ENCODE measurements at places on chromosomes 1 and 21.
A peak's percentile ranks its signal among the peaks of the same experiment; 100 is the strongest.

DNA sequence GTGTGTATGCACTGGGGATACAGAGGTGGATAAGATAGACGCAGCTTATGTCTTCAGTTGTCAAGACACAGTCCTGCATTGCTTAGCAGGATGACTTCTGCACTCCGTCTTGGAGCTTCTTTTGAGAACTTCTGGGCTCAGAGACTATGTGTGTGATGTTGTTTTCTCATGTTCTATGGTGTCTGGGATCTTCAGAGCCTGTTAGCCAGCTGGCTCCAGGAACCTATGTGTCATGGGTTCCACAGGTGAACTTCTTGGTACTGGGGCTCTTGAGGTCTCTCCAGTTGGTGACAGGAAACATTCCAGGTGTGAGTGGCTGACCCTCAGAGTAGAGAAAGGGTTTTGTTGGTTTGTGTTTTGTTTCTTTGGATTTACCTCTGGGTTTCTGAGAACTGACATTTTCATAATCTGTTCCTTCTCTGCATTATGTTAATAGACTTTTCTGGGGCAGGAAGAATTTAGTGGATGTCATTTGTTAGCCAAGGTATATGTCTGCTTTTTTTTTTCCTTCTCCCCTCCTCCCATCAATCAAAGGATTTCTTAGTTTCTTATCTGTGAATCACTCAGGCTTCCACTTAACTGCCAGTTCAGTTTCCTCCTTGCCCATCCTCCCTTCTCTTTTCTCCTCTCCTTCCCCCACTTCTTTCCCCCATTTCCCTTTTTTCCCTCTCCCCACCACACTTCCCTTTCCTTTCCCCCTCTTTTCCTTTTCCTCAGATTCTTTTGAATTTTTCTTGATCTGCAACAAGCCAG, 18.1 kb downstream of the FGGY start:
- H3K27me3 ChIP-seq = no peaks in the 10 kb centered on the region
- peaks cover 12% of the 10 kb centered on the region for H3K4me1 ChIP-seq
- no peaks in the 10 kb centered on the region for H3K36me3 ChIP-seq

DNA sequence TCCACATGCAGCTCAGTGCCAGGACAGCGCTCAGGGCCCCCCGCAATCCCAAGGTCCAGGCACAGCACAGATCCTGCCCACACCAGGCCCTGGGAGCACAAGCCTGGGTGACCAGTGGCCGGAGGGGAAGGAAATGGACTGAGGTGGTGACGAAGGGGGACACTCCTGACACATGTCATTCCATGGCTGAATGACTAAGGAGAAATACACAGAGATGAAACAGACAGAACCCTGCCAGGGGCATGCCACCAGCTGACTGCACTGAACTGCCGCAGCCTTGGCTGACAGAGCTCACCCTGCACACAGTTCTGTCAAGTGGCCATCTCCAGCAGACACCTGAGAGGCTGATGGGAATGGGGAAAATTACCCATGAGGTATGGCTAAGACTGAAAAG, 56.1 kb downstream of the HSF2BP start:
- H3K27me3 ChIP-seq = peaks cover 6% of the 10 kb centered on the region
- no peak overlapping the region for H3K27ac ChIP-seq
- no peak for DNase-seq
- H3K36me3 ChIP-seq = no peaks in the 10 kb centered on the region

GRCh38 chr1:38834937-38835827, 24.4 kb downstream of the RRAGC start:
- peaks cover 19% of the 10 kb centered on the region for H3K27me3 ChIP-seq
- no peak overlapping the region for H3K27ac ChIP-seq
- peak; percentile 62 for DNase-seq
- H3K4me3 ChIP-seq = no peak overlapping the region
- no peaks in the 10 kb centered on the region for H3K4me1 ChIP-seq

DNA sequence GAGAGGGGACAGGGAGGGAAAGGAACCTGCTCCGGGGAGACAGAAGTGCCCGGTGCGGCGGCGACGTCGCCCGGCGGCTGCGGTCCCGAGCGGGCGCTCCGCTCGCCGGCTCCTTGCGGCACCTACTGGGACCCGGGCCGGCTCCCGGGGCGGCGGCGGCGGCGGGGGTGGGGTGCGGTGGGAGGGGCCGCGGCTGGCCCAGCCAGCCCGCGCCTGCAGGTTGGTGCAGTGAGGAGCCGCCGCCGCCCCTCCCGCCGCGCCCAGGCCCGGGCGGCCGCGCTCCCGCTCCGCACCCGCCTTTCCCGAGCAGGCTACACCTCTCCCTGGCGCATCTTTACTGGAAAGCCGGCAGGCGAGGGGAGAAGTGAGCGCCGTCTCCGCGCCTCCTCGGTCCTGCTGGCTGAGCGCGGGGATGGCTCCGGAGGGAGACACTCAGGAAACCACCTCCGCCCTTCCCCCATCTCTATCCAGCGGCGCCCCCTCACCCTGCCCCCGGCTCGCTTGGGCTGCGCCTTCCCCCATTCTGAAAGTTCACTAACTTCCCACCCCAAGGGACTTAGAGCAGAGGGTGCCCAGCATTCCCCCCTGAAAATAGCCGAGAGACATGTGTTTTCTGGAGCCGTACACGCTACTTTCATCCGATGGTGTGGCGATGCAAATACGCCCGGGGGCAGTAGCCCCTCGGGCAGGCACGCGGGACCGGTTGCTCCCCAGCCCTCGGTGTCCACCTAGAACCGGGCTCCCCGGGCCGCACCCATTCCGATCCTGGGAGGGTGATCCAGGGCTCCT, at the start of gene PLD5:
Gene PLD5, minus strand, starts transcription at position 127 of the 789 bp plus-strand sequence.
- no peak within 1 kb of the TSS for H3K27ac ChIP-seq
- no peak for DNase-seq
- no peaks in the 10 kb centered on the region for H3K36me3 ChIP-seq

GRCh38 chr1:246631426-246631825, 65.2 kb downstream of the CNST start:
- H3K36me3 ChIP-seq = peaks cover 38% of the 10 kb centered on the region
- H3K4me3 ChIP-seq = no peak overlapping the region
- H3K4me1 ChIP-seq = peaks cover 7% of the 10 kb centered on the region
- no peak overlapping the region for H3K27ac ChIP-seq

DNA sequence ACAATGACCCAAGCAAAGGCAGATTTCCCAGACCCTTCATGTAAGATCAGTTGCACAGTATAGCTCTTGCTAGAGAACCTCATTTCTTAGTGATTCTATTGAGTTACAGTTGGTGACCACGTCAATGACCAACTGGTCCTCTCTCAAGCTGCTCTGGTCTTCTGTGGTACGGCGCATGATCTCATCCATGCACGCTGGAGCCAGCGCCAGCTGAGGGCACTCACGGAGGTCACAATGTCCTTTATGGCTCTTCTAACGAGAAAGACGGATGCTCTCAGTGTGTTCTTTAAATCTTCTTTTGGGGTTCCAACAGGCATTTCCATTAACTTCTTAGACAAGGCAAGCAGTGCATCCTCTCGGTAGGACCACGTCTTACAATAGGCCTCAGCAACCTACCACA, 22.3 kb downstream of the CEP104 start:
- no peak overlapping the region for H3K4me3 ChIP-seq
- no peak overlapping the region for H3K27ac ChIP-seq
- H3K4me1 ChIP-seq = no peaks in the 10 kb centered on the region
- DNase-seq = no peak
- peaks cover 59% of the 10 kb centered on the region for H3K36me3 ChIP-seq

- no peaks in the 10 kb centered on the region for H3K36me3 ChIP-seq
- no peaks in the 10 kb centered on the region for H3K27me3 ChIP-seq
- DNase-seq = no peak
- no peaks in the 10 kb centered on the region for H3K4me1 ChIP-seq
These were observed 681.5 kb downstream of the LRRIQ3 start for GRCh38 chr1:73516451-73516850.

- H3K36me3 ChIP-seq = no peaks in the 10 kb centered on the region
- H3K4me3 ChIP-seq = no peak overlapping the region
- no peaks in the 10 kb centered on the region for H3K4me1 ChIP-seq
- DNase-seq = no peak
- H3K27me3 ChIP-seq = peaks cover 17% of the 10 kb centered on the region
These were observed 10.4 kb downstream of the LAMB3 start for GRCh38 chr1:209641832-209642172.

GRCh38 chr1:41515131-41515678, 30.7 kb upstream of the EDN2 start:
- DNase-seq = no peak
- H3K27me3 ChIP-seq = no peaks in the 10 kb centered on the region
- peak overlapping the region; percentile 16 for H3K27ac ChIP-seq
- peaks cover 5% of the 10 kb centered on the region for H3K36me3 ChIP-seq

DNA sequence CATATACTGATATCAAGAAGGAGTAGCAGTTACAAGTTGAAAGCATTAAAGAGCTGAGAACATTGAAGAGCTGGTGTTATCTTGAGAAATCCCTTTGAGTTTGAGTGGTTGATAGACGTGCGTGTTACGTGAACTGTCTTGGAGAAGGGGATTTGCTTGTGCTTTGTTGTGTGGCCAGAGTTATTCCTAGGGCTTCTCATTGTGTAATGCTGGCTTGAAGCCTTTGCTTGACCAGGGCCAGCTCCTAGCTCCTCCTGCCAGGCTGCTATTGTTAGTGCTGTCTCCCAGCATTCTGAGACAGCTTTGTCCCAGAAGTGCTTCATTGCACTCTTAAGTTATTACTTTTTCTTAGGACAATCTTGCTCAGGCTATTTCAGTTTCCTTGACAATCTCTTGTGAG, 116.2 kb upstream of the KCNK2 start:
- H3K4me3 ChIP-seq = no peak overlapping the region
- DNase-seq = no peak
- H3K36me3 ChIP-seq = no peaks in the 10 kb centered on the region
- H3K4me1 ChIP-seq = no peaks in the 10 kb centered on the region
- peaks cover 1% of the 10 kb centered on the region for H3K27me3 ChIP-seq

DNA sequence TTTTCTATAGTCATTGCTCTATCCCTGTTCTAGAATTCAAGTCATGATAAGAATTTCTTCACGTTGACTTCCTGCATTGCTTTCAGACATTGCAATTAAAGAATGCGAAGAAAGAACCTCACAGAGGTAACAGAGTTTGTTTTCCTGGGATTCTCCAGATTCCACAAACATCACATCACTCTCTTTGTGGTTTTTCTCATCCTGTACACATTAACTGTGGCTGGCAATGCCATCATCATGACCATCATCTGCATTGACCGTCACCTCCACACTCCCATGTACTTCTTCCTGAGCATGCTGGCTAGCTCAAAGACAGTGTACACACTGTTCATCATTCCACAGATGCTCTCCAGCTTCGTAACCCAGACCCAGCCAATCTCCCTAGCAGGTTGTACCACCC, 10.6 kb downstream of the APCS start:
- no peak overlapping the region for H3K4me3 ChIP-seq
- H3K27me3 ChIP-seq = peaks cover 3% of the 10 kb centered on the region
- no peak for DNase-seq
- H3K4me1 ChIP-seq = no peaks in the 10 kb centered on the region
- no peak overlapping the region for H3K27ac ChIP-seq

DNA sequence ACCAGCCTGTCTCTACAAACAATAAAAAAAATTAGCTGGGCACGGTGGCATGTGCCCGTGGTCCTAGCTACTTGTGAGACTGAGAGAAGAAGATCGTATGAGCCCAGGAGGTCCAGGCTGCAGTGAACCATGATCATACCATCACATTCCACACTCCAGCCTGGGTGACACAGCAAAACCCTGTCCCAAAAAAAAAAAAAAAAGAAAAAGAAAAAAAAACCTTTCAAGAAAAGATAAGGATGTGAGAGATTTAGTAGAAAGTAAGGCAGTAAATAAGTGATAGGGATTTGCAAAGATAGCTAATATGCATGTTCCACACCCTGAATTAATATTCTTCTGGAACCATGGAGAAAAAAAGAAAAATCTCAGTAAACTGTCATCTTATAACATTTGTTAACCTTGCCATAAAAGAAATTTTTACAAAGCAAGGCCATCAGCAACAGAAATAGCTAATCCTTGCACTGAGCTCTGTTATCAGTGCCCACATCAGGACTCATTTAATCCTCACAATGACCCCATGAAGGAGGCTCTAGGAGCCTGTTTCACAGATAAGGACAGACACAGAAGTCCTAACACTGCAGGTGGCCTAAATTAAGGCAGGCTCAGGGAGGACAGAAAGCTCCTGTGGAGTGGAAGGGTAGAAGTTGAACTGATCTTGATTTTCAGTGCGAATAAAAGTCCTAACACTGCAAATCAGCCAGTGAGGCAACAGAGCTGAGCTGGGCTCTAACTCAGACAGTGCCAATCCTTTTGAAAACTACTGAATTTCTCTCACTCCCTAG, 7.6 kb downstream of the GNB1 start:
- no peak for DNase-seq
- no peak overlapping the region for H3K27ac ChIP-seq
- no peaks in the 10 kb centered on the region for H3K27me3 ChIP-seq
- peaks cover 53% of the 10 kb centered on the region for H3K4me1 ChIP-seq
- H3K4me3 ChIP-seq = no peak overlapping the region

GRCh38 chr21:42258885-42259407, 40.0 kb downstream of the ABCG1 start:
- no peak overlapping the region for H3K27ac ChIP-seq
- no peak overlapping the region for H3K4me3 ChIP-seq

GRCh38 chr1:221663321-221663720, 78.6 kb downstream of the DUSP10 start:
- no peaks in the 10 kb centered on the region for H3K36me3 ChIP-seq
- H3K27me3 ChIP-seq = peaks cover 3% of the 10 kb centered on the region
- DNase-seq = no peak
- no peak overlapping the region for H3K4me3 ChIP-seq

DNA sequence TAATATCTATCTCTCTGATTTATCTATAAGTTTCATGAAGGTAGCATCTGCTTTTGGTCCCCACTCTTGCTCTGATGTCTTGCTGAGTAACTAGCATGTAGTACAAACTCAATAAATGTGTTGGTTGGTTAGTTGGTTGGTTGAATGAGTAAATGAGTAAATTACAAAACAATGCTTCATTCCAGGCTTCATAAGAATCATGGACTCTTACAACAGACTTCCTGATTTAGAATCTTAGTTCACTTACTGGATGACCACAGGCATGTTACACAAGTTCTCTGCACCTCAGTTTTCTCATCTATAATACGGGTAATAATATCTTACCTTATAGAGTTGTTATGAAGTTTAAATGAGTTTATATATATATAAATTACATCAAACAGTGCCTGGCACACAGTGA, 98.6 kb downstream of the ZNF281 start:
- H3K27ac ChIP-seq = no peak overlapping the region
- H3K27me3 ChIP-seq = peaks cover 31% of the 10 kb centered on the region
- H3K4me1 ChIP-seq = peaks cover 16% of the 10 kb centered on the region
- H3K4me3 ChIP-seq = no peak overlapping the region

- peaks cover 3% of the 10 kb centered on the region for H3K4me1 ChIP-seq
- DNase-seq = no peak
- no peak overlapping the region for H3K27ac ChIP-seq
These were observed 441.5 kb downstream of the PLA2G4A start for GRCh38 chr1:187270256-187270655.

DNA sequence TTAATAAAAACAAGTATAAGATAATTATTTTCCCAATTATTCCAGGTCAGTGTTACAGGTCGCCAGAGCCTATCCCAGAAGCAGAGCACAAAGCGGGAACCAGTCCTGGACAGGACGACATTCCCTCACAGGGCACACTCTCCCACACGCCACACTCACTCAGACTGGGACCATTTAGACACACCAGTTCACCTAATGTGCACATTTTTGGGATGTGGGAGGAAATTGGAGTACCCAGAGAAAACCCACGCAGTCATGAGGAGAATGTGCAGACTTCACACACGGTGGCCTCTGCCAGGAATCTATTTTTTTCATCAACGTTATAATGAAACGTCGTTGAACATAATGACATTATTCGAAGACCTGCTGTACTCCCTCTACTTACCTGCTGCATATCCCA, 20.5 kb upstream of the NRDC start:
- H3K36me3 ChIP-seq = no peaks in the 10 kb centered on the region
- H3K27ac ChIP-seq = no peak overlapping the region
- no peak for DNase-seq
- H3K4me1 ChIP-seq = peaks cover 4% of the 10 kb centered on the region
- no peak overlapping the region for H3K4me3 ChIP-seq
